ENCODE measurements at places on chromosomes 4 and X. TPM values are rescaled to one million over a fixed set of nuclear protein-coding genes. Genes with fewer than 3 reads are reported as not detected.

The GRK4 gene
- total RNA-seq, result 5.9 TPM

The ZCCHC12 gene
- total RNA-seq, result not detected

The ASMT gene
- not detected for total RNA-seq

The CPE gene
- total RNA-seq, result 9.1 TPM

The UNC5C gene
- total RNA-seq, result not detected

The ACTRT1 gene
- total RNA-seq, result not detected

The ADAMTS3 gene
- 0.25 TPM for total RNA-seq

The TEX13D gene
- total RNA-seq, result not detected

The INTU gene
- 5.9 TPM for total RNA-seq

The CD38 gene
- total RNA-seq, result not detected

The DGAT2L6 gene
- not detected for total RNA-seq

The PAGE4 gene
- not detected for total RNA-seq

The LRAT gene
- 5.8 TPM for total RNA-seq

The CSN1S1 gene
- not detected for total RNA-seq

The KIF4A gene
- 13.6 TPM for total RNA-seq

The RHOXF2B gene
- not detected for total RNA-seq

The FAM9A gene
- total RNA-seq, result not detected

The OTUD6A gene
- not detected for total RNA-seq

The RNF175 gene
- total RNA-seq, result 0.66 TPM

The CITED1 gene
- 0.72 TPM for total RNA-seq

The BEND2 gene
- total RNA-seq, result not detected
